ENCODE measurements at places on chromosomes 6 and 20.

GRCh38 chr6:106973836-106974335 is 643 bp downstream of the CD24 start:
- DNase-seq = no peak

DNA sequence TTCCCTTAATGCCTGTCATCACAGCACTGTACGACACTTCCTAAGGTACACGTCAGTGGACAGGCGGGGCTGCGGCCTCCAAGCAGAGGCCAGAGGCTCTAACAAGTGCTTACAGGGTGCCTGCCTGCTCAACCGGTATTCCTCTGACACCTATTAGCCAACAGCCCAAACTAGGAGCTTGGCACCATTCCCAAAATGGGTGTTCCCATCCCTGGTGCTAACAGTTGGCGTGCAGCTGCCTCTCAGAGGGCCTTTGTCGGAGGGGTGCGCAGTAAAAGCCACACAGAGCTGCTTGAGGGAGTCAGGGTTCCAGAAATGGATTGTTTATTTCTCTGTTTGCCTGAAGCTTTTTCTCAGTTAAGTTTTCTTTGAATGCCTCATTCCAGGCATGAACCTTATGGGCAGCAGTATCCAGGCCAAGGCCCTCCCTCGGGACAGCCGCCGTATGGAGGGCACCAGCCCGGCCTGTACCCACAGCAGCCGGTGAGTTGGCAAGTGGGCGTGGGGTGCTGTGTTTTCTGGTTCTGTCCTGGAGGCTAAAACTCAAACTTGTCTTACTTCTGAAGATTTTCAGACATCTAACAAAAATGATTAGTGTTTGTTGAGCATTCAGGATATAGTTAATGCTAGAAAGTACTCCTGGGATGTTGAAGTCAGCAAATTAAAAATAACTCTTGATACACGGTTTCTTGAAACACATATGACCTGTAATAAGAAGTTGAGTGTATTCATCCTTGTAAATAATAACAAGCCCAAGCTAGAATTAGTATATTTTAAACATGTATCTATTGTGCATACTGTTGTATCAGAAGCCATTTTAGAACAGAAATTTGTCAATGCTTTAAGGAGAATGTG is 124.7 kb downstream of the TMEM242 start:
- no peak for DNase-seq

DNA sequence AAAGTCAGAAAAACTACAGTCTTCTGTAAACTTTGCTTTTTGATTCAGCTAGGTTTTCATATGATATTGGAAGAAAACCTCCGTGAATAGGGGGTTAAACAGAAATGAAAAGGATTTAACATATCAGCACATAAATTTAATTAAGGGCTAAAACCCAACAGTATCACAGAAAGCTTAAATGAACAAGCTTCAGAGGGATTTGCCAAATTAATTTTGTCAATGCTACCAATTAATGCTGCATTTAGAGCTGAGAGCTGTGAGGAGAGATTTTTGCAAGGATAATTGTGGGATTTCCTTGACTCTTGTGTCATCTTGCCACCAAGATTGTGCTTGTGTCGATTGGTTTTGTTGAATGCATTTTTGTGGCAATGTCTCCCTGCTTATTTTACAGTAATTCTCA is 379.9 kb downstream of the CD109 start:
- no peak for DNase-seq

- DNase-seq = no peak
Measured at GRCh38 chr20:60000271-60001042, 42.2 kb downstream of the CDH26 start.

GRCh38 chr20:9241232-9241692 is 172.4 kb downstream of the PLCB4 start:
- no peak for DNase-seq

GRCh38 chr6:2848851-2849250 is 7.2 kb upstream of the SERPINB1 start:
- DNase-seq = peak; percentile 58

DNA sequence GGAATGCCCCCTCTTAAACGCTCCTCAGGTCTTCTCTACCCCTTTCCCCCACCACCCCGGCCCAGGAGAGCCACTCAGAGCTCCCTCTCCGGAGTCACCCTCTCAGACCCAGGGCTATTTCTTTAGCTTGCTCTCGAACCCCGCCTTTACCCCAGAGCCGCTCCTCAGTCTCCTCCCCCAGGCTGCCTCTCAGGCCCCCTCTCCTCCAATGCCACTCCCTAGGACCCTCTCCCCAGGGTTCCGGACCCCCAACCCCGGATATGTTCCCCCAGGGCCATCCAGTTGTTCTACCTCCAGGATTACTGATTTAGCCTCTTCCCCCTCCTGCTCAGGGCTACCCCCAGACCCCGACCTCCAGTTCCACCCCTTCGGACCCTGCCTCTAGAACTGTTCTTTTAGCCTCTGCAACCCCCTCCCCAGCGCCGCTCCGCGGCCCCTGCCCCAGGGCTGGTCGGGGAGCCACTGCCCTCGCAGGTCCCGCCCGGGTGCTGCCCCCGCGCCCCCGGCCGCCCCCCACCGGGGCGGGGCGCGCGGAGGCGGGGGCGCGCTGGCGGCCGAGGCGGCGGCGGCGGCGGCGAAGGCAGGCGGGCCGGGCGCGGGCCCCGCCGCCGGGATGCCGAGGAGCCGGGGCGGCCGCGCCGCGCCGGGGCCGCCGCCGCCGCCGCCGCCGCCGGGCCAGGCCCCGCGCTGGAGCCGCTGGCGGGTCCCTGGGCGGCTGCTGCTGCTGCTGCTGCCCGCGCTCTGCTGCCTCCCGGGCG is at the start of gene MMP24:
MMP24 (plus strand) TSS at position 565 of the 758 bp plus-strand sequence; CDS start at position 614, 49 bp downstream.
- no peak for DNase-seq

GRCh38 chr20:64231621-64232550 is 23.7 kb upstream of the PCMTD2 start:
- DNase-seq = no peak

GRCh38 chr20:49323622-49324238 is 45.9 kb upstream of the ZNFX1 start:
- no peak for DNase-seq

GRCh38 chr6:135147637-135148592 is 33.2 kb upstream of the MYB start:
- no peak for DNase-seq

DNA sequence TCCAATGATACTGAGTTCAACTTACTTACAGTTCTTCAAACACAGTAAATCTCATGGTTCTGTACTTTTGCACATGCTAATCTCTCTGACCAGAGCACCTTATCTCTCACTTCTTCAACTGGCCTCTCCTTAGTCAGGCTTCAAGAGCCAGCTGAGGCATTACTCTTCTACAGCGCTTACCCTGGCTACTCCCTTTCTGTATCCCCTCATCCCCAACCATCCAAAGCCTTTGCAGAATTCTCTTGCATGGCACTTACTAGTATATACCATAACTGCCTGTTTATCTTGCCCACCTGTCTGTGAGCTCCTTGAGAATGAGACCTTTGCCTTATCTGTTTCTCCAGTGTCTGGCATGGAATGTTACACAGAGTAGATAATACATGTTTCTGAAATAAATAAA is 49.2 kb downstream of the SESN1 start:
- no peak for DNase-seq

- no peak for DNase-seq
Measured at GRCh38 chr20:64226686-64227580, 28.6 kb upstream of the PCMTD2 start.

- DNase-seq = no peak
Measured at GRCh38 chr6:170206317-170206621, 84.6 kb downstream of the DLL1 start.

DNA sequence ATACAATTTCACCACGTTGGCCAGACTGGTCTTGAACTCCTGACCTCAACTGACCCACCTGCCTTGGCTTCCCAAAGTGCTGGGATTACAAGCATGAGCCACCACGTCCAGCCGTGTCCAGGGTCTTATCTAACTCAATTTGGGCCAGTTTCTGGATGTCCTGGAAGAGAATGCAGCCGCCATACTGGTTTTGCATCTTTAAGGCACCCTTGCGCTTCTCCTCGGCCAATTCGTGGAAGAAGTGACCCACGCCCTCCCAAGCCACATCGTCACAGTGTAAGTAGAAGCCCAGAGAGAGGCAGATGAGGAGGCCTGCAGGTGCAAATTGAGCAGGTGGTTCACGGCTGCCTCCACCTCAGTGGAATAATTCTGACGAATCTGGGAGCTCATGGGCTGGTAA is 3.7 kb upstream of the ZNF335 start:
- no peak for DNase-seq

DNA sequence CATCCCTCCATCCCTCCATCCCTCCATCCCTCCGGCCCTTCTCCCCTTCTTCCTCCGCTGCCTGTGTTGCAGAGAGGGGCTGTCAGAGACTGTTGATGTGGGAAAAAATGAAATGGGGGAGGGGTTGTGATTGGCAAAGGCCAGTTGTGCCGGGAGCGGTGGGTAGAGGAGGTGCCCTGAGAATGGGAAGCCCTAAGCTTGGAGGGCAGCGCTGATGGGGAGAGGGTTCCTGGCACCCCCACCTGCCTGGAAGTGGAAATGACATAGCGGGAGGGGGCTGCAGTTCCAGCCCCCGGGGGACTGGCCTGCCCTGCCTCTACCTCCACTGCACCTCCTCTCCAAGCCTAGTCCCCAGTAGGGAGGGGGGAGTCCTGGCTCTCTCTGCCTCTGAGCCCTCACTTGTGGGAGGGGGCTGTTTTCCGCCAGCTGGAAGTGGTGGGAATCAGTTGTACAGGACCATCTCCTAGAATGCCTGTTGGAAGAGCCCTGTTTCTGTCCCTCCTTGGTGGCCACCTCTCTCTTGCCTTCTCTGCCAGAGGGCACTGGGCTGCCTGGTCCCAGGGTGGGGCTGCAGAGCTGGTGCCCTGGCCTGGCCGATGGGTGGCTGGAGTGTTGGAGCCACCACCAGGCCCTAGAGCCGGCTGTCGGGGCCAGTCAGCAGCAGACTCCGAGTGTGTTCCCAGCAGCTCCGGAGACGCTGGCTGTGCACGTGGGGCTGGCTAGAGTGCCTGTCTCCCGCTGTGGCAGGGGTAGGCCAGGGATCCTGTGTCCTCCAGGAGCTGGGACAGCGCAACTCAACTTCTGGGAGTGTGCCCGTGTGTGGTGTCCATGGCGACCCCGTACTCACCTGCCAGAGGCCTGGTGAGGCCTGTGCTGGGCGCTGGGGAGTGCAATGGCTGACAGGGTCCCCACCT is 1.5 kb downstream of the DLGAP4 start:
- DNase-seq = no peak

DNA sequence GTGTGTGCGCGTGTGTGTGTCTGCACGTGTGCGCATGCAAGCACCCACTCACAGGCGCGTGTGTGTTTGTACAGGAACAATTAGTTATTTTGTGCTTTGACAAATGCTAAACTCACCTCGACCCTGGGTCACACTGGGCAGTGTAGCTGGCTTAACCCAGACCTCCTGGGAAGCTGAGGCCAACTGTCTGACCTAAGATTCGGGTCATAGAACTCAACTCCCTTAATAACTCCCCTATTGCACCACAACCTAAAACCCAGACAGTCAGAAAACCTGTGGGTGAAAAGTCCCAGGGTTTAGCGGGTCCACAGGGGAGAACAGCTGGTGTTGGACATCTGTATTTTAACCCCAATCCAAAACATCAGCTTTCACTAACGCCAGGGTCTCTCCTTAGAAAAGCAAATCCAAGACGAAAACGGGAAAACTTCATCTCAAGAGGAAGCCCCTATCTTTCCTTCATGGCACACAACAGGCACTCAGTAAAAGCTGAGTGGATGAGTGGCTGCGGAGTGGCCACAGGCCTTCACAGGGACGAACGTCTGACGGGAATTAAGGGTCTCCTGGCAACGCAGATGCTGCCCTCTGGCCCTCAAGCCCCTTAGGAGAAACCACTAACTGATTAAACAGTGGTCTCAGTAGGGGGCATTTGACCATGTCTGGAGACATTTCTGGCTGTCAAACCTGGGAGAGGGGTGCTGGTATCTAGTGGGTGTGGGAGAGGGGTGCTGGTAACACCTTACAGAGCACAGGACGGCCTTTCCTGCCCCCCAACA is 4.5 kb downstream of the PMEPA1 start:
- no peak for DNase-seq

GRCh38 chr20:4045741-4046140 is 30.4 kb upstream of the RNF24 start:
- DNase-seq = no peak

DNA sequence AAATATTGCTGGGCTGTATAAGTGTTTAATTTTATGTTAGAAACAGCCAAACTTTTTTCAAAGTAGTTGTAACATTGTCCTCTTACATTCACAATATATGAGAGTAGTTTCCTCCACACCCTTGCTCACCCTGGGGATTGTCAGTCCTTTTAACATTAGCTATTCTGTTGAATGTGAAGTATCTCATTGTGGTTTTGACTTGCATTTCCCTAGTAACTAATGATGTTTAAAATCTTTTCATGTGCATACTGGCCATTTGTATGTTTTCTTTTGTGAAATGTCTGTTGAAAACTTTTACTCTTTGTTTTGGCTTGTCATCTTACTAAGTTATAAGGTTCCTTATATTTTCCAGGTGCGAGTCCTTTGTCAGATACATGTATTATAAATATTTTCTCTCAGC is 32.9 kb downstream of the TRIM38 start:
- DNase-seq = no peak

DNA sequence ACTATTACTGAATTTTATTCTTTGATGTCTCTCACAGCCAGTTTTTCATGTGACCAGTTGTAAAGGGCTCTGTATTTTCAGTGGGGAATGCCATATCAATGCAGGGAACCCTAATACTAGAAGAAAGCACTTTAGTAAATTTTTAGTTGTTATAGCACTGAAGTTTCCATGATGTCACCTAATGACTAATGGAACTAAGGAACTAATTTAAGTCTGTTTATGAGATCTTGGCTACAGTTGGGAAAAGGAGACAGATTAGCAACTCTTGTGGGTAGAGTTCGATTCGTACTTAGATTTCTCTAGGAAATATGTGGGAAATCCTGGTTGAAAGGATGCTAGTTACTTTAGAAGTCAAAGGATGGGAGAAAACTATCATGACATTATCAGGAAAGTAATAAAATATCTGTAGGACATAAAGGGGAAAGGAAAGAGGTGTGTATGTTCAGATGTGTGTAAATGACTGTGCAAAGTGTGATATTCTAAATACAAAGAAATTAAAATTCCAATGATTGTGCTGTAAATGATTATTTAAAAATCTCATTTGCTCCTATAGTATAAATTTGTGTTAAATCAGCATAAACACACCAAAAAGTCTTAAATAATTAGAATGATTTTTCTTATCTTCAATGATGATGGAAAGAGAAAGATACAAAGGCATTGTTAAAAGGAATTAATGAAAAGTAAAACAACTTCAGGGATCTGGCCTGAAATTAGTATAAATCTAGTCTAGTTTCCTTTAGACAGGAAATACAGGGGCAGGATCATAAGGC is 103.4 kb downstream of the LRRC1 start:
- no peak for DNase-seq

DNA sequence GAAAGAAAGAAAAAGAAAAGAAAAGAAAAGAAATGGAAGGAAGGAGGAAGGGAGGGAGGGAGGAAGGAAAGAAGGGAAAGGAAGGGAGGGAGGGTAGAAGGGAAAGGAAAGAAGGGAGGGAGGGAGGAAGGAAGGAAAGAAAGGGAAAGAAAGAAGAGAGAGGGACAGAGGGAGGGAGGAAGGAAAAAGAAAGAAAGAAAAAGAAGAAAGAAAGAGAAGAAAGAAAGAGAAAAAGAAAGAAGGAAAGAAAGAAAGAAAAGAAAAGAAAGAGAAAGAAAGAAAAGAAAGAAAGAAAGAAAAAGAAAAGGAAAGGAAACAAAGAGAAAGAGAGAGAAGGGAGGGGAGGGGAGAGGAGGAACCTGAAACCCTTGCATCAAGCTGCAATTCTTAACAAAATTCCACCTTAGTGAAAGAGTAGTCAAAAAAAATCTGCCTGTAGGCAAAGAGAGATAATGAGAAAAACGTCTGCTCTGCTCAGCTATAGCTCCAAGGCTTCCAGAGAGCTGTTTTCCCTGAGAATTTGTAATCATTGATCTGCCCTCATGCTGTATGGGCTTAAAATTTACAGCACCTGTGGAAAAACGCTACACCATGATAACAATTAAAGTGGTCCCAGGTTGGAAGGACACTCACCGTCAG is 16.7 kb upstream of the MYCT1 start:
- DNase-seq = no peak

Measured in stimulated activated CD8-positive, alpha-beta memory T cell treated with anti-CD3 and anti-CD28 coated beads, Interleukin-15, amount 100 ng/mL, for 48 hours (primary cell).